ENCODE measurements at places on chromosomes 16 and 17.

GRCh38 chr16:71408536-71408935, 33.3 kb downstream of the TLE7 start:
- DNase-seq: no peak

DNA sequence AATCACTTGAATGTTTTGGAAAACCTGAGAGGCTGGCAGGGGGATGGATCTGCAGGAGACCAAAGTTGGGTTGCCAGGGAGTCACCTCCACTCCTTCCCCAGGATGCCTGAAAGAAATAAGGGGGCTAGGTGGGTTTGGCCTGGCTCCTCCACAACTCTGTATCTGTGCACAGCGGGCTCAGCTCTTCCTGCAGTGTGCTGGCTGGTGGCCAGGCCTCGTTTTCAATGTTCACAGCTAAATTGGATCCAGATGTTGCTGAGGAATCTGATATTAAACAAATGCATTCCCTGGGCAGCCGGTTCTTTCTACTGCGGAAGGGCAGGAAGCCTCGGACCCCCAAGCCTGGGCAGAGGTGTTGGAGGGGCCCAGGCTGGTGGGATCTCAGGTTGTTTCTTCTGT, 106.2 kb downstream of the N4BP1 start:
- no peak for DNase-seq

- DNase-seq: no peak
Measured at GRCh38 chr16:54402270-54402669, 115.7 kb upstream of the IRX3 start.

DNA sequence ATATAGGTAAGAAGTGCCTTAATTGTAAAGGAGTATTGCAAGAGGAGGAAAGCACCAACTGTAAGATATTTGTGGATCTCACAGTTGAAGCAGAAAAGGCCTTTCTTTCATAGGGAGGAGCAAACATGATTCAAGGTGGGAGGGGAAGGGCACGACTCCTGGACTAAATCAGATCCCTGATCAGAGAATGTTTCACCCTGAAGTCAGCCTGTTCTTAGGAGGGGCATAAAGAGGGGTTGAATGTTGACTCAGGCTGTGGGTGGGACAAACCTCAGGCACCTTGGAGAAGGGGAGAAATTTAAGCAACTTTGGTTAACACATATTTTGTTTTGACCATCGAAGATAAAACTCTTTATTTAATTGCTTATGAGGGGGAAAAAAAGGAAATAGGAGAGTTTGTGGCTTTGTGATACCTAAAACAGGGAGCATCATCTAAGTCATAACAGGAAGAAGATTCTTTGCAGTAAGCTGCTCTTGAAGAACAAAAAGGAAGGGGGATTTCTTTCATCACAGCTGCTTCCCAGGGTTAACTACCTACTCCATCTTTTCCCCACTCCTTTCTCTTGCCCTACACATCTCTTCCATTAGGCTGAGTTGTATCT, 158.6 kb upstream of the ZNF267 start:
- DNase-seq: peak; percentile 9

DNA sequence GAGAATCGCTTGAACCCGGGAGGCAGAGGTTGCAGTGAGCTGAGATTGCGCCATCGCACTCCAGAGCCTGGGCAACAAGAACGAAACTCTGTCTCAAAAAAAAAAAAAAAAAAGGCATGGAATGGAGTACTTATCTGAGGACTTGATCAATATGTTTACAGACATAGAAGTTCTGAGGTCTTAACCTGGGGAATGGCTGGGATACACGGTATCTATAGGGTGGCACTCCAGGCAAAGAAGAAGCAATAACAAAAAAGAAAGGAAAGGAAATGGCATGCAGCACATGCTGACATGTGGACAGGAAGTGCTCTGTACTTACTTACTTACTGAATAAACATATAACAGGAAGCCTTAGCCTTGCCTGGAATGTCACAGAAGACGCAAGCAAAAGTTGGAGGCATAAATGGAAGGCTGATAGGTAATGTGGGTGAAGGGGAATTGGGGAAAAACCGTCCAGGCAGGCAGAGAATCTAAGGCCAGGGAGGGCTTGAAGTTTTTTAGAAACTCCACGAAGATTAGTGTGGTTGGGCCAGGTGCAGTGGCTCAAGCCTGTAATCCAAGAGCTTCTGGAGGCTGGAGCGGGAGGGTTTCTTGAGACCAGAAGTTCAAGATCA, 10.1 kb upstream of the SPOP start:
- no peak for DNase-seq

DNA sequence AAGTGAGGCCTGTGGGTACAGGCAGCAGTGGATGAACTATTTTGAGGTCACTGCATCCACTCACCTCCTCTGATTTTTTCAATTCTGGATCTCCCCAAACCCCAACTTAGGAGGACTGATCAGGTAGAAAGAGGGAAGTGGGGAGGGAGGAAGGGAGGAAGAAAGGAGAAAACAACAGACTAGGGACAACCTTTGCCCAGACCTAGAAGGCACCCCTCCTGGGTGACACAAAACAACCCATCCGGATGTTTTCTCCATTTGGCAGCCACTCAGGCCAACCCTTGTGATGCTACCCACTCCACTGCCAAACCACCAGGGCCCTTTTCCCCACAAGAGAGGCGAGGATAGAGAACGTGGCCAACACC, 2.7 kb downstream of the ORMDL3 start:
- DNase-seq: no peak

DNA sequence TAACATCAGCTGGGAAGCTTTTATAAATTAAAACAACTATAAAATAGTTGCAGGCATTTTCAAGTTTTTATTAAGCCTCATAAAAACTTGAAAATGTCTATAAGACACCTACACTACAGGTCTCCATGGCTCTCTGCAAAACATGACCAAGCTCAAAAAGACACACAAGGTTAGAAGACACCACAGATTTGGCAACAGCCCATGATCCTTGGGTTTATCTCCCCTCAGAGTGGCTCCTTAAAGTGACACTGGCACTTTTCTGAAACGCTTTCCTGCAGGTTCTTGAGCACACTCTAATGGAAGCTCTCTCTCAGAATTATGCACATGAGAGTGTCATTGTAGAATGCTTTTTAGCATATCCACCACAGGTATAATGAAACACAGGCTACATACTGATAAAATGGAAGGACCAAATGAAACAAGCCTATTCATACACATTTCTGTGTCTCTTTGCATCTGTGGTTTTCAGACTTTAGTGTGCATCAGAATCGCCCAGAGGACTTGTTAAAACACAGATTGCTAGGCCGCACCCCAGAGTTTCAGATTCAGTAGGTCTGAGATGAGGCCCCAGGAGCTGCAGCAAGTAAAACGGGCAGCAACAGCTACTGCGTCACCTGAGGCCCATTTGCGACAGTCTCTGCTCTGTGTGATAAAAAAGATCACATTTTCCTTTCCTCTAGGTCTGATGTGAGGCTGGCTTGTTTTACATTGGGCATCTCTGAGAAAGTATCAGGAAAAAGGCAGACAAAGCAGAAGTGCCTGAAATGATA, 75.0 kb upstream of the WSB1 start:
- no peak for DNase-seq

DNA sequence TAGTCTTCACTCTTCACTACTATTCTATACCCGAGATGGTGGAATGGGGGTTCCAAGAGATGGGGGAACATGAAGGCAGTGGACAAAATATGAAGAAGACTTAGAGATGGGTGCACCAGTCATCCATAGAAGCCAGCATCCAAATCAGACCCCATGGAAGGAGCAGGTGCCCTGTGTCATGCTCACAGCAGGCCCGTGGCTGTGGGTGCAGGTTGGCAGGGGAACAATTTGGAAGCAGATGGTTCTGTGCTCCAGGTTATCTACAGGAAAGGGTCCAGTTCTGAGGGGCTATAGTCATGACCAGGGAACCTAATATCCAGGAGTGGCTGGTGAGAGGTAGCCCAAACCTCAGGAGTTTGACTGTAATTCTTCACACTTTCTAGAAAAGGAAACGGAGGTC, 9.6 kb upstream of the LPCAT2 start:
- DNase-seq: no peak

DNA sequence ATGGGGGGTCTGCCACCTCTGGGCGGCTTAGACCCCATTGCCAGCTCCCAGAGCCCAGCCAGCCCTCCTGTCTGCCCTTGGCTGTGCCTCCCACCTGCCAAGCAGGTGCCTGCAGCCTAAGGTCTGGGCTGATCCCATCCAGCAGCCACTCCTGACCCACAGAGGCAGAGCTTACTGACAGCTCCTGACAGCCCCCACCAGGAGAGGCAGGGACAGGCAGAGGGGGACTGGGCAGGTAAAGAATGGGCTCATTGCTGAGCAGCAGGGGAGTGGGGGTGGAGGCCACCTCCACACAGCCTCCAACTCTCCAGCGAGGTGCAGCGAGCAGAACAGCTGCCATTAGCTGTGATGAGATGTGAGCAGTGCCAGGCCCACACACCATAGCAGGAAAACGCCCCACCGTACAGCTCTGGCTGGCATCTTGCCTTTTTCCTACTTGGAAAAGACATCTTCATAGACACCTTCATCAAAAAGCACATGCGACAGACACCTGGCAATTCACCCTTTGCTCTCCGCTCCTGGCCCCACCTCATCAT, 164.4 kb downstream of the C16orf78 start:
- no peak for DNase-seq

- no peak for DNase-seq
Measured at GRCh38 chr16:79132701-79133100, 467.8 kb downstream of the MAF start.

GRCh38 chr17:44253006-44253405, 14.9 kb downstream of the SLC4A1 start:
- no peak for DNase-seq

DNA sequence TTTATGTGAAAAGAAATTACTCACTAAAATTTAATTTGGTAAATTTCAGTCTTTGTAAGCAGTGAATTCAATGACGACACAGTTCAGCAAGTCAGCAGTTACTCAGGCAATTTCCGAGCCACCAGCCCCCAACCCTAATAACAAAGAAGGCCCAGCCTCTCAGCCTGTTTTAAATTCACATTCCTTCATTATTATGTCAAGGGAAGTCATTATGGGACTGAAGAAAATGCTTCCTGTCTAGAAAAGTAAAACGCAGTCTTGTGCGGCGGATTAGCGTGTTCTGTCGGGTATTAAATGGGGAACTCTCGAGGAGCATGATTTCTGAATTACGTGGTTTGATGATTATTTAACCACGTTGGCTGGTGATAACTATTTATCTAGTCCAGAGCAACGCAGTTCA, 177.6 kb downstream of the AIPL1 start:
- DNase-seq: peak; percentile 68

DNA sequence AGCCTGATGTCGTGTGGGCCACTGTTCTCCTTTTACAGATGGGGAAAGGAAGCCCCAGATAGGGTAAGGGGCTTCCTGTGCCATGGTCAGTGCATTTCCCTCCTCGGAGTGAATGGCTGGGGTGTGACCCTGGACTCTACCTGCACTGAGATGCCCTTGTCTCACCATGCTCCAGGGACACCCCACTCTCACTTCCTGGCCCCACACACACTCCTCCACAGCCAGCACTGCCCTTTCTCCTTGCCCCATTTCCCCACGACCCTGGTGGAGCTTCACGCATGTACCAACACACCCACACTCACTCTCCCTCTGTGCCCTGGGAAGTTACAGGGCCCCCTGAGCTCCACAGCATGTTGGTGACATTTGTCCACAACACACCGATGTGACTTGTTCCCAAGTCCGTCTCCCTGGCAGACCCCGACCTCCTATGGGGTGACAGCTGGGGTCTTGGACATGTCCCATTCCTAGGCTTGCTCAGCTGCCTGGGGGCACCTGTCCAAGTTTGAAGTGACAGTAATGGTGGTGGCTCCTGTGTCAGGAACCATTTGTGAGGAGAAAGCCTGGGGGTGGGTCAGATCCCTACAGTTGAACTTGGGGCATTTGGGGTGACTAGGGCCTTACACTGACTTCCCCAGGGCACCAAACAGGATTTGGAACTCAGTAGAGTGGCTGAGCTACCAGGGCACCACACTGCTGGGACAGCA, 47.4 kb downstream of the PECAM1 start:
- DNase-seq: no peak

- DNase-seq: no peak
Measured at GRCh38 chr16:75207831-75208230, 870 bp upstream of the CTRB2 start.

GRCh38 chr17:78206298-78206697, 7.8 kb upstream of the BIRC5 start:
- peak; percentile 44 for DNase-seq

- no peak for DNase-seq
Measured at GRCh38 chr16:54976651-54977200, 46.1 kb downstream of the IRX5 start.

DNA sequence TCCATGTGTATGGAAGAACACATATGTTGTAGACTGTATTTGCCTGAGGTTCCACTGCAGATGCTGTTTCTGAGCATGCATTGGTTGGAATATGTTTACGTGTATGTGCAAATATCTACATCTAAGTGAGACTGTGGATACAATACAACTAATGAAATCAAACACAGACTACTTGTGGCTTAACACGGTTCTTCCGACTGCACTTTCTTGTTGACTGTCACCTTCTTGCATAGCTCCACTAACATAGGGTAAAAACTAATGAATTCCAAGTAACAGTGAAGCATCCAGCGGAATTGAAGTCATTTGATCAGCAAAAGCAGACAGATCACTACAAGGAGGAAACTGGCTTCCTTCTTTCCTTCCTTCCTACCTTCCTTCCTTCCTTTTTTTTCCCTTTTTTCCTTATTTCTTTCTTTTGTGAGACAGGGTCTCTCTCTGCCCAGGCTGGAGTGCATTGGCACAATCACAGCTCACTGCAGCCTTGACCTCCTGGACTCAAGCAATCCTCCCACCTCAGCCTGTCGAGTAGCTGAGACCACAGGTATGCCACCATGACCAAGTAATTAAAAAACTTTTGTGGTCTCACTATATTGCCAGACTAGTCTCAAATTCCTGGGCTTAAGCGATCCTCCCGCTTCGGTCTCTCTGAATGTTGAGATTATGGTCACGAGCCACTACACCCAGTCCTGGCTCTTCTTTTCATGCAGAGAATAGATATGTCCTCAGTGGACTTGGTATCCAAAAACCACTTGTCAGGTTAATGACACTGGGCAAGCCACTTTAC, 22.0 kb upstream of the CCL1 start:
- no peak for DNase-seq

- peak; percentile 78 for DNase-seq
Measured at GRCh38 chr17:74987909-74988711, 678 bp downstream of the CDR2L start.

DNA sequence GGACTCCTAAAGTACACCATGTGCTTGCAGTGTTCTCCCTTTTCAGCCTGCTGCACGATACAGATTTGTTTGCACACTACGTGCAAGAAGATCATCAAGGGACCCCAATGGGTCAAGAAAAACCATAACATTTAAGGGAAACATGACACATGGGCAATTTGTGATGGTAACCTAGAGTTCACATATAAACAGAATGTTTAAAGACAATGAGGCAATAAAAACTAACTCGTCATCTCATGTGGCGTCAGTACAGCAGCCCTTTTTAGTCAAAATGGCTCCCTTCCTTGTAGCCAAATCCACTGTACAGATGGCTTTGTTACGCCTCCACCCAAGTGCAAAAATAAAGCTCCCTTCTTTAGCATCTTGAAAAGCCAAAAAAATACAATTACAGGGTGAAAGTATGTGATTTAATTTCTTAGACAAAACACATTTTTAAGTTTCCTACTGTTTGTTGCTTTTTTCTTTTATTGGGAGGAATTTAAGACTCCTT, 173.7 kb downstream of the CDK5R1 start:
- DNase-seq: no peak

- peak; percentile 19 for DNase-seq
Measured at GRCh38 chr17:38512473-38513058, 84.3 kb downstream of the ARHGAP23 start.

GRCh38 chr17:8836821-8837562, 30.5 kb downstream of the PIK3R6 start:
- no peak for DNase-seq

All from mesendoderm (in vitro differentiated cells).